ENCODE measurements at places on chromosomes 3 and 15. TPM values are rescaled to one million over a fixed set of nuclear protein-coding genes. Genes with fewer than 3 reads are reported as not detected.

Gene IGSF11
- not detected for total RNA-seq

Gene CFAP91
- total RNA-seq = 0.14 TPM

Gene LAMB2
- 1,289 TPM for total RNA-seq

Gene SEMA3G
- total RNA-seq = 30.9 TPM

Gene ABHD17C
- 4.6 TPM for total RNA-seq

Gene GP5
- total RNA-seq = under 0.01 TPM

Gene ADIPOQ
- not detected for total RNA-seq

Gene ACP3
- not detected for total RNA-seq

Gene TRPM1
- total RNA-seq = 1.9 TPM

Gene ANKUB1
- total RNA-seq = not detected

Gene IL17RD
- total RNA-seq = 0.51 TPM

Gene SLC9A9
- 3.2 TPM for total RNA-seq

Gene SMAD6
- total RNA-seq = 11.9 TPM

Gene TEX55
- total RNA-seq = not detected

Gene CD86
- total RNA-seq = not detected

Gene CSPG4
- total RNA-seq = 0.19 TPM

Gene ERICH6
- total RNA-seq = not detected

Gene SENP5
- 52.2 TPM for total RNA-seq

Gene COL6A5
- total RNA-seq = not detected

Gene CACNA2D3
- not detected for total RNA-seq

Gene MUC4
- total RNA-seq = not detected

Data from dermis blood vessel endothelial cell (primary cell).